ENCODE measurements at places on chromosomes 1 and 21.

DNA sequence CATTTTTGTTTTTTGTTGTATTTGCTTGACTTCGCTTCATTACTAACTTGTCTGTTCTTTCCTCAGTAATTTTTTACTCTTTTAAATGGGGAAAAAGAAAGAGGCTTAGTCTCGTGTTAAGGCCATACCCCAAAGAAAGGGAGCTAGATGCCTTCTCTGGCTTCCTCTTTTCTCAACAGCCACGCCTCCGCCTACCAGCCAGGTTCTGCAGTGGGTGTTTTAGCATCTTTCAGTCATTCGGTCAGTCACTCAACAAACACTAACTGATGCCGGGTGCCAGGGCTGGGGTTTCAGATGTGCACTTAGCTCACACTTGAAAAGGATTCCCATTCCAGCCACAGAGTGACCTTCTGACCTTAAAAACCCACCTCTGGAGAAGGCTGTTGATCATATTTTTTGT is 46.3 kb upstream of the VAV3 start:
- DNase-seq: no peak

GRCh38 chr1:170617591-170618330 is 46.2 kb upstream of the PRRX1 start:
- no peak for DNase-seq

DNA sequence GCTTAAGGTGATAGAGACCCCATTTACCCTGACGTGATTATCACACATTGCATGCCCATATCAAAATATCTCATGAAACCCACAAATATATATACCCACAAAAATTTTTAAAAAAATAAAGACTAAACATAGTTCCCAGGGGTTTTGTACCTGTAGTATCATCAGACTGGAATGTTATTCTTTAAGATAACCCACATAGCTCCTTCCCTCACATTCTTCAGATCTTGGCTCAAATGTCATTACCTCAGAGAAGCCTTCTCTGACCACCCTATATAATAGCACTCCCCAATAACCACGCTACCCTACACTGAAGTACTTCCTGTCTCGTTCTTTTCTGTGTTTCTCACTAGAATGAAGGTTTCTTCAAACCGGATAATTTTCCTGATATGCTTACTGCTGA is 138.3 kb upstream of the SNX7 start:
- peak; percentile 13 for DNase-seq

DNA sequence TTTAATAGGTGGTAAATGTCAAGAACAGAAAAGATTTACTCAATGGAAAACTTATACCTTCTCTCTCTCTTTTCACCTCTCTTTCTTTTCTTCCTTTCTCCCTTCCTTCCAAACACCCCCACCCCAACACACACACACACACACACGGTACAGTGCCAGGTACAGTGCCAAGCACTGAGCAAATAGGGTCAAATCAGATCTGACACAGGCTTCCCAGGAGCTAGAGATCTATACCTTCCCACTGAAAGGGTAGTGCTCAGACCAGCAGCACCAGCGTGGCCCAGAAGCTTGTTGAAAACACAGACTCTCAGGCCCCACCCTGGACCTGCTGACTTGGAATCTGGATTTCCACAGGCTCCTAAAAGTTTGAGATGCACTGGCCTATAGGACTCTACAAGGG is 31.9 kb downstream of the IRF2BP2 start:
- no peak for DNase-seq

DNA sequence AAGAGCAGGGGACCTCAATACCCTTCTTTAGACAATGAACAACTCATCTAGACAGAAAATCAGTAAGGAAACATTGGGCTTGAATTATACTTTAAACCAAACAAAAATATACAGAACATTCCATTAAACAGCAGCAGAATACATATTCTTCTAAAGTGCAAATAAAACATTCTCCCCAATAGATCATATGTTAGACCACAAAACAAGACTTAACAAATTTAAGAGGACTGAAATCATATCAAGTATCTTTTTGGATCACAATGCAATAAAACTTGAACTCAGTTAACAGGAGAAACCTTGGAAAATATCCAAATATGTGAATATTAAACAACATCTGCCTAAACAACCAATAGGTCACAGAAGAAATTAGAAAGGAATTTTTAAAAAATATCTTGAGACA is 47.7 kb upstream of the HP1BP3 start:
- DNase-seq: no peak

DNA sequence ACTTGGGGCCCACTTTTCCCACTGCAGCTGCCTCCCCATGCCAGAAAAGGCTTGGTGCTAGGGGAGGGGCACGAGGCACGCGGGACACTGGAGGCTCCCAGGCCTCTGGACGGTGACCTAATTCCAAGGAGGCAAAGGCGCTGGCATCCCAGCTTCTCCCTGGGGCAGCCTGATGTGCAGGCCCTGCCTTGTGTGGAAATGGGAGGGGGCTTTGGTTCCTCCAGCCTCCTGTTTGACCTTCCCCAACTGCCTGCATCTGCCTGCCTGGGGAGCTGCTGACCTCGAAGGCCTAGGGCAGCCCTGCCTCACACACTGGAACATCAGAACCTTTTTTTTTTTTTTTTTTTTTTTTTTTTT is 39.9 kb downstream of the KIAA1614 start:
- no peak for DNase-seq

DNA sequence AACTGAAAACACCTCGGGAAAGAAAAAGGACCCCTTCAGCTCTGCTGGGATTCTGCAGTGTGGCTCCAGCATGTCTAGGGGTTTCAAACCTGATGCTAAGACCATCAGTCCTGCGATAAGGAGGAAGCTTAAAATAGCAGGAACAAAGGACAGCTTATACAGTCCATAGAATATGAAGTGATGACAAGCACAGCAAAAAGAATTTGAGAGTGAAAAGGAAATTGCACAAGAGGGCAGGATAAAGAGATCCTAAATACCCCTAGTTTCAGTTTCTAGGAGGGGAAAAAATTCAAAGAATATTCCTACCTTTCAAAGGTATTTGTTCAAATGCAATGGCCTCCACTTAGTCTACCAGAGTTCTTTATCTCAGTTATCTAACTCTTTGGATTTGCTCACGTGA is 171.4 kb downstream of the TGFB2 start:
- no peak for DNase-seq

- DNase-seq: no peak
Measured at GRCh38 chr1:10727751-10728232, 68.7 kb downstream of the CASZ1 start.

- DNase-seq: peak; percentile 31
Measured at GRCh38 chr1:58290685-58291372, 255.7 kb downstream of the OMA1 start.

- no peak for DNase-seq
Measured at GRCh38 chr1:241413386-241413785, 56.4 kb upstream of the RGS7 start.

DNA sequence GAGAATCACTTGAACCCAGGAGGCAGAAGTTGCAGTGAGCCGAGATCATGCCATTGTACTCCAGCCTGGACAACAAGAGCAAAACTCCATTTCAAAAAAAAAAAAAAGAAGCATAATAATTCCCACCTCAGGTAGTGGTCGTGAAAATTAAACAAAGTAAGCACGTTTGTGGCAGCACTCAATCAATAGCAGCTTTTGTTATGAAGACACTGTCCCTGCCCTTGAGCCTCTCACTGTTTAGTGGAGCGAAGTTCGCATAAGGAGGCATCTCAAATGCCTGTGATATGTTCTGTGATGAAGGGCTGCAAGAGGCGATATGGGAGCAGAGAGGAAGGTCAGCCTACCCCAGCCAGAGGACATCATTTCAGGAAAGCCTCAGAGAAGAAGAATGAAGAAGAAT is 43.8 kb upstream of the RASAL2 start:
- DNase-seq: no peak

GRCh38 chr1:53369761-53370160 is 41.9 kb upstream of the LRP8 start:
- DNase-seq: no peak

DNA sequence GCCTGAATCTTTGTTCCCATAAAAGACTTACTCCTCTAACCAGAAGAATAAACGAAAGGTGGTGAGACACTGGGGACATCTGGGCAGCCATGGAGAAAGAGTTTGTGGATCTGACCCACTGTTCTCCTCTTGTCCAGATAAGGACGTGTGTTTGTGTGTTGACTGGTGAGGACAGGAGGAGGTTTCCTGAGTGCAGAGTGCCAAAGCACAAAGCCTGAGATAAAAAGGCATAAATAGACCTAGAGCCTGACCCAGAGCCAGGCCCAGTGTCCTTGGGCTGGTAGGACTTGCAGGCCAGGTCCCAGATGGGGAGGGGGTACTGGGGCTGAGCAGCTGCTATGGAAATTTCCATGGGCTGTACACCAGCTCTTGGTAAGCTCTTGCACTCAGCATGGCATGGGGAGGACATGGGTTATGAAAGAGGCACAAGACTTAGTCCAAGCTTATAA is 19.6 kb upstream of the COQ8A start:
- no peak for DNase-seq

DNA sequence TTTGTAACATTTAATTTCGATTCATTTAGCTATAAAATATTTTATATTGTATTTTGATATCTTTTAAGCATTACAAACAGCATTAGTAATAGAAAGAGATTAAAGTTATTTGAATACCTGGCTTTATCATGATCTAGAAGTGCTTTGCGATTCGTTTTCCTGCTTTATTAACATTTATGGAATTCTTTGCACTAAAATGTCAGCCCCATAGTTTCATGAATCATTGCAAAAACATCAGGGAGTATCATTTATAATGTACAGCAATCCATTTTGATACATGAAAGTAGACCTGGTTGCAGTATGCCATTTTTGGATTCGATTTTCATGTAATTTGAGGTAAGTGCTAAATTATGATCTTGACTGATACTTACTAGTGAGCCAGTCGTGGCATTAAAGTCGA is 108.0 kb upstream of the DPYD start:
- no peak for DNase-seq

- no peak for DNase-seq
Measured at GRCh38 chr1:171739656-171740055, 2.2 kb downstream of the VAMP4 start.

DNA sequence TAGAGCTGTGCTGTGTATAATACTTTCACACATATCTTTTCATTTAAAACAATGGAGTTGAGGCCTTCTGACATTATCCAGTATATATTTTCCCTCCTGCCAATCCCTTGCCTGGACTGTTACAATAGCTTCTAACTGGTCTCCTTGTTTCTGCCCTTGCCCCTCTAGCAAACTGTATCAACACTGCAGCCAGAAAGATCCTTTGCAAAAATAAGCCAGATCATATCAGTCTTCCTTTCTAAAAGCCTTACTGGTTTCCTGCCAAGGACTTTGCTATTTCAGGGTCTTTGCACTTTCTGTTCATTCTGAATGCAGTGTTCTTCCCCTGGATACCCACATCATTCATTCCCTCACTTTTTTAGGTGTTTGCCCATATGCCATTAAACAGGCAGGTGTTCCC is 370.1 kb downstream of the PTBP2 start:
- DNase-seq: no peak

- DNase-seq: no peak
Measured at GRCh38 chr1:66445492-66446181, 88.3 kb upstream of the SGIP1 start.

GRCh38 chr1:51336004-51336403 is 5.6 kb upstream of the TTC39A start:
- DNase-seq: no peak

DNA sequence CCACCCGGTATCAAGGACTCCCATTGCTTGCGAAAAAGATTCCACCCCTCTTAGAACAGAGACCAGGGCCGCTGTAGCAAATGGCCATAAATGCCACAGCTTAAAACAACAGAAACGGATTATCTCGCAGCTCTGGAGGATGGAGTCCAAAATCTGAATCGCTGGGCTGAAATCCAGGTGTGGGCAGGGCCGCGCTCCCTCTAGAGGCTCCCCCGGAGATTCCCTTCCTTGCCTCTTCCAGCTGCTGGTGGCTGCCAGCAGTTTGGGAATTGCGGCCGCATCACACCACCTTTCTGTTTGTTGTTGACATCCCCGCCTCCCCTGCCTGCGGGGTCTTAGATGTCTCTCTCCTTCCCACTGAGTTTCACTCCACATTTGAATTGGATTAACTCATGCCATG is 15.6 kb downstream of the PDE9A start:
- DNase-seq: no peak

DNA sequence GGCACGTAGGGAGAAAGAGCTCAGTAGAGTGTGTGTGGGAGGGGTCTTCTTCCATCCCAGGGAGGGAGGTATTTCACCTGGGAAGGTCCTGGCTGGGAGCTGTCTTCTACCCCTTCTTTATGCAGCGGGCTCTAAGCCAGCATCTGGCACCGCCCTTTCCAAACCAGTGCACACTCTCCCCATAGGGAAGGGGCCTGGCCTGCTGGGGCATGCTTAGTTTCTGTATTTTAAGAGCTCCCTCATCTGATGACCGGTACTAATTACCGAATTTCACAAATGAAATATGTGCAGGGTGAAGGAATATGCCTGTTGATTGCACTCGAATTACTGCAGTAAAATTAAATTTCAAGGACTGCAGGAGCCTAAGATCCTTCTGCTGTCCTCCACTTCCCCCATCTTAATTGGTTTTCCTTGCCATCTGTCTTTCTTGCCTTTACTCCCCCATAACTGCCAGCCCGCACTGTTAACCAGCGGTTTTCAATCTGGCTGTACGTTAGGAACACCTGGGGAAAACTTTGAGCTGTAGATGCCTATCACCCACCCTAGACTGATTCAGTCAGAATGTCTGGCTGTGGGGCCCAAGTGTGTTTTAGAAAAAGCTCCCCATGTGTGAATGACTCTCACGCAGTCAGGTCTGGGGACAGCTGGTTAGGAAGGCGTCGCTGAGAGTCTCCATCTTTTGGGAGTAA is 20.1 kb downstream of the GALNT2 start:
- no peak for DNase-seq

DNA sequence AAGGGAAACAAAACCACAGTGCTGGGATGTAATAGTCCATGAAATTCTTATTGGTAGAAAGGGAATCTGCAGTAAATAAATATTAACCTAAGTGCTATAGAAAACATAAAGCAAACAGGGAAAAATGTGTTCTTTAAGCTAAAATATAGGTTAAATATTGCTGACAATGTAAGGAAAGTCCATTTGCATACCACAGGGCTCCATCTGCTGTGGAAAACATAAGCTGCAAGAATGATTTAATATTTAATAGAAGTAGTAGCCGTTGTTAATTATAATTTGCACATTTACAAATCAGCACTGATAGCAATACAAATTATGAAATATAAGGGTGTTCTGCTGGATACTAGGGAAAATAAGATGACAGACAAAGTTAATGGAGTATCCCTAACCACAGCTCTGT is 444.9 kb upstream of the PKN2 start:
- no peak for DNase-seq

- no peak for DNase-seq
Measured at GRCh38 chr1:205578780-205579571, 52.8 kb downstream of the ELK4 start.

GRCh38 chr1:206593351-206593925 is 18.8 kb downstream of the EIF2D start:
- no peak for DNase-seq

DNA sequence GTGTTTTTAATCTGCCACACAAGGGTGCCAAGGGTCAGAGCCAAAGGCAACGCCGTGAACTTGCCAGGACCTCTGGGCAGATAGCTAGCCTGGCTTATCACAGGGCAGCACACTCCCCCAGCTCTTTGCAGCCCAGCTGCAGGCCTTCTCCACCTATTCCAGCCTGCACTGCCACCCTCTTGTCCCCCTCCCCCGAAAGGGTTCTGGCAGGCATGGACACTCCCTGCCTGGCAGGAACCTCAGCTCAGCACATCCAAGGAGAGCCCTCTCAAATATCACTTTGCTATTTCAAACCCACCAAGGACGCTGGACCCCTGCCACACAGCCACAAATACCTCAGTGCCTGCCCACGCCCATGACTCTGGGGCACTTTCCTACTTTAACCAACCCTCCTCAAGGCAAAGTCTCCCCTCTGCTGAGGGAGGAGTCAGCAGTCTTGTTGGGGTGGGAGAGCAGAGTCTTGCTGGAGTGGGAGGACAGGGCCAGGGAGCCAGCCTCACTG is 9.1 kb downstream of the SSBP3 start:
- no peak for DNase-seq

Data from astrocyte of the cerebellum (primary cell).